Right ventricle myocardium inferior (tissue), 1 donor: ENCODE measurements at places on chromosomes 7 and 10. TPM values are rescaled to one million over a fixed set of nuclear protein-coding genes. Genes with fewer than 3 reads are reported as not detected.

DNA sequence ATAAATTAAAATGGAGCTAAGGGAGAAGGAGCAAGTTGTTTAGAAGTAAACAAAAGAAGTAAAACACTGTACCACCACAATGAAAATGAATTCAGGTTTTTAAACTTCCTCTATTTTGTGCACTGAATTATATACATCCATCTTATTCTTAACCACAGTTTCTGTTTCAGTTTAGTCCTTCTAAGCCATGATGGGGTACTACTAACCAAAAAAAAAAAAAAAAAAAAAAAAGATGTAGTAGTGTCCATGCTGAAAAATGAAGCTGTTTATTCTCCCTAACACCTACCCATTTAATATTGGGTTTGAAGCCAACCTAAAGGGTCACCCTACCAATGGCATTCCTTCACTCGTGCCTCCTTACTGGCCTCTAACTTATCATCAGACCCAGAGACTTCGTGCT is 3.4 kb upstream of the BMPR1A start:
- DNase-seq = no peak

GRCh38 chr10:127374074-127374680 is 174.9 kb upstream of the NPS start:
- DNase-seq = no peak

DNA sequence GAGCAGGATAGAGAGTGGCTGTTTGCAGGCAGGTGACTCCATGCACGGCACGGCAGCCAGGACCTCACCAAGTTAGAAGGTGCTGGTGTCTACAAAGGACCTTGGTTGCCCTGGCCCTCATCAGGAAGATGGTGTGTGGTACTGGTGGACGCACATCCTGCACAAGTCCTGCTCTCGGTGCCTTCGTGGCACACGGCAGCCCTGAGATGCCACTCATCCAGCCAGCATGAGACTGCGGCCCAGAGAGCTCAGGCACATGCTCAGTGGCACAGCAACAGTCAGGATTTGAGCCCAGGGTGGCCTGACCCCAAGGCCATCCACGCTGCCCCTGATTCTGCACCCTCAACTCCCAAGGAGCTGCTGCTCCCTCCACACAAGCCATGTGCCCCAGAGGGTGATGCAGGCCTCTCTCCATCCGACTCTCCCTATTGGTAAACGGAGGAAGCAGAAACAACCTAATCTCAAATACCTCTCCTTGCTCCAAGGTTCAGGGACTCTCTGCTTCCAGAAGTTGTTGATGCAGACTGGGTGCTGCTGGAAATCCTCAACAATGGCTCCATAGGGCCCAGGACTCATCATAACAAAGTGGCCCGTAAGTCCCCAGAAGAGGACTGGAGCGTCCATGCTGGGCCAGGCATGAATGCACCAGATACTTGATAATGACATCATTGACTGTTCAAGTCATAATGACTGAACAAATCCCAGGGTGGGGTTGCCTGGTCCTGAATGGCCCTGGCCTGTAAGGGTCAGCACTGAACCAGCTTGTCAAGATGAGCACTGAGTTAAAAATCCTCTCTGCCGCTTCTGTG is 93.6 kb downstream of the ARHGAP22 start:
- DNase-seq = no peak

DNA sequence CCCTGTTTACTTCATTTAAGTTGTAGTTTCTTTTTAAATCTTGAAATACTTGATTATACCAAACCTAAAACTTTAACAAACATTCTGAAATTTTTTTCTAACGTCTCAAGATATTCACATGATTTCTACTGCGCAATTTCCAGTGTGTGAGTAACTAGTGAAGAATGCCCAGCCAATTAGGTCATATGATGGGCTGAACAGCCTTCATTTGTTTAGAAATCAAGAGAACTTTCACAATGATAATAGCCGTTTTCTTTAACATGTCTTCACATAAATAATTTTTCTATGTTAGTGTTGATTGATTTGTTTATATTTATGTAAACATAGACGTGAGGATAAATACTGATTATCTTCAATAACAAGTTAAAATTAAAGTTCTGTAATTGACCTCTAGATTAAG is 21.8 kb downstream of the STAM start:
- no peak for DNase-seq

The COL13A1 gene
- total RNA-seq = 1.0 TPM

The LRGUK gene
- total RNA-seq = 0.22 TPM
